Endothelial cell (in vitro differentiated cells): ENCODE measurements at places on chromosomes 5 and 9.

- no peak for DNase-seq
Observed at GRCh38 chr9:69822116-69822750, 1.6 kb downstream of the CFAP95 start.

DNA sequence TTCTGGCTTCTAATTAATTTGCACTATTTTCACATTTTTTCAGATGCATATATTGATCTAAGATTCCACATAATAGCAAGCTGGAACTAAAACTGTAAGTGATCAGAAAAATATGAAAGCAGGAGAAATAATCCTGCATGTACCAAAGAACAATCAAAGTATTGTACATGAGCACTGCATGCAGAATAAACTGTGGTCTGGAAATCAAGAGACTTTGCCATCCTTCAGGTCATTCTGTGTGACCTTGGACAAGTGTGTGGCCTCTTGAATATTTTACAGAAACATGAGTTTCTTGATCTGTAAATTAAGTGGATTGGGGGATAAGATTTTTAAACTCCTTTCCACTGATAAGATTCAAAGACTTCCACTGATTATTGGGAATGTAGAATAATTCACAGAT lies 99.2 kb upstream of the GNAQ start:
- no peak for DNase-seq

DNA sequence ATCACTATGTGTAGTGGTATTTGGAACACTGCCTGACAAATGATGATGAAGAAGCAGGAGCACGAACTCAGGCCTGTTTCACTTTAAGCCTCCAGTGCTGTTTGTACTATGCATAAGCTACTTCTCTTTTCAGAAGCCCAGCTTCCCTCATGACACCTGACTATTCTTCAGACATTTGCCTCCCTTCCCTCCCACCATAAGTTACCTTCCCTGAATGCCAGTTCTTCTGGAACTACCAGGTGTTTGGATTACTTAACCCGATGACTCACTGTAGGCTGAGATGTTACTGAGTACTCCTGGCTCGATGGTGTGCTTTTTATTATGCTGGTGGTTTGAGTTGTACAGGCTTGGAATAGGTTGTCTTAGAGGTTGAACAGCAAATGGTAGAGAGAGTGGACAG lies 180.0 kb downstream of the SPATA31D1 start:
- no peak for DNase-seq

- no peak for DNase-seq
Observed at GRCh38 chr5:100905259-100905914, 2.3 kb upstream of the ST8SIA4 start.

DNA sequence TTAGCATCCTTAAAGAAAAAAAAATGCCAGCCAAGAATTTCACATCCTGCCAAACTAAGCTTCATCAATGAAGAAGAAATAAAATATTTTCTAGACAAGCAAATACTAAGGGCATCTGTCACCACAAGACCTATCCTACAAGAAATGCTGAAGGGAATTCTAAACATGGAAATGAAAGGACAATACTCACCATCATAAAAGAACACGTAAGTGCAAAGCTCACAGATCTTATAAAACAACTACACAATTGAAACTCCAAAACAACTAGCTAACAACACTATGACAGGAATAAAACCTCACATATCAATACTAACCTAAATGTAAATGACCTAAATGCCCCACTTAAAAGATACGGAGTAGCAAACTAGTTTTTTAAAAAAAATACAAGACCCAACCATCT lies 71.4 kb downstream of the TTC39B start:
- no peak for DNase-seq

DNA sequence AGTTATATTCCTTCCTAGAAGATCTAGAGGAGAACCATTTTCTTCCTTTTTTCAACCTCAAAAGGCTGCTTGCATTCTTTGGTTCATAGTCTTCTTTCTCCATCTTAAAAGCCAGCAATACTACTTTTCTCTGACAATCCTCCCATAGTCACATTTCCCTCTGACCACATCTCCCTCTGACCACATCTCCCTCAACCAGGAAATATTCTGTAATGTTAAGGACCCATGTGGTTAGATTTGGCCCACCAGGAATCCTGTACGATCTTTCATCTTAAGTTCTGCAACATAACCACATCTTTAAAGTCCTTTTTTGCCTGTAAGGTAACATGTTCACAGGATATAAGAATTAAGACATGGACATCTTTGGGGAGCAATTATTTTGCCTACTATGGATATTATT lies 179.4 kb upstream of the SPEF2 start:
- DNase-seq: no peak

DNA sequence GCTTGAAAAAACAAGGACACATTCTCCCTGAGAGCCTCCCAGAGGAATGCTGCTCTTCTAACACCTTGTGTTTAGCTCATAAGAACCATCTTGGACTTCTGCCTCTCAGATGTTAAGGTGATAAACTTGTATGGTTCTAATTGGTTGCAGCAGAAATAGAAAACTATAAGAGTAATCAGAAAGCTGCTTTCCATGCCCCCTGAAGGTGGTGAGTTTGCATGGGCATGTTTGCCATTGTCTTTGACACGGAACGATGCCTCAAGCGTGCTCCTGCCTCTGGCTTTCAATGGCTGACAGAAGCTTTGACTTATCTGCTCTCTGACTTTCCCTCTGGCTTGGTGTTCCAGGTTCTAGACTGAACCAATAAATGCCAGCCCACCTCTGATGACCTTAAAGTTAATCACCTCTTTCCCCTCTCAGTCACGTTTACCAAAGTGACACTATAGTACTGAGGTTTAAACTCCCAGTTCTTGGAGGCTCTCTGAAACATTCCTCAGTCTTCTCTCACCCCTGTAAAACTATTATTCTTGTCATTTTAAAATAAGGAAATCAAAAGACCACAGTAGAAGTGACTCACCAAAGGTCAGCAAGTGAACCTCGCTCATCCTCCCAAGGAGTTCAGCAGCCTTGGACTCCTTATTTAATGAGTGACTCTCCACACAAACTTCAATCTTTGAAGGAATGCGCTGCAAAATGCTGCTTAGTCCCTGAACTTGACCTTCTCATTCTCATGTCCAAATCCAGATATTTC lies 103.6 kb downstream of the PIK3R1 start:
- no peak for DNase-seq

DNA sequence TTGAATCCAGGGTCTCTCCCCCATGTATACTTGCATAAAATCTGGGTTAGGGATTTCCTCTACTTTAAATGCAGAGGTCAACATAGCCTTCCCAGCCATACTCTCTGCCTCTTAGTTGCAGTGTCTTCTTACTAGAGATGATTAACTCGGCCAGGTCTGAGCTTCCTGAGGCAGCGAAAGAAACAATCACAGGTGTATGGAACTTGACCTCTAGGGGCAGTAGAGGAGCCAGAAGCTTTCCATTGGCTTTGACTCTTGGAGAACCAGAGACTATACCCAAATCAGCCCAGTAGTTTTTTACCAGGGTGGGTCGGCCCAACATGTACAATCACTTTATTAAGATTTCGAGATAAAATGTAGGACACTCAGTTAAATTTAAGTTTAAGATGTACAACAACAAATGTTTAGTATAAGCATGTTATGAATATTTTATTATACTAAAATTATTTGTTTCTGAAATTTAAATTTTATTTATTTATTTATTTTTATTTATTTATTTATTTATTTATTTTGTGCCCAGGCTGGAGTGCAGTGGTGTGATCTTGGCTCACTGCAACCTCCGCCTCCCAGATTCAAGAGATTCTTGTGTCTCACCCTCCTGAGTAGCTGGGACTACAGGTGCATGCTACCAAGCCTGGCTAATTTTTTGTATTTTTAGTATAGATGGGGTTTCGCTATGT lies 48.0 kb upstream of the DMRT3 start:
- peak; percentile 56 for DNase-seq

DNA sequence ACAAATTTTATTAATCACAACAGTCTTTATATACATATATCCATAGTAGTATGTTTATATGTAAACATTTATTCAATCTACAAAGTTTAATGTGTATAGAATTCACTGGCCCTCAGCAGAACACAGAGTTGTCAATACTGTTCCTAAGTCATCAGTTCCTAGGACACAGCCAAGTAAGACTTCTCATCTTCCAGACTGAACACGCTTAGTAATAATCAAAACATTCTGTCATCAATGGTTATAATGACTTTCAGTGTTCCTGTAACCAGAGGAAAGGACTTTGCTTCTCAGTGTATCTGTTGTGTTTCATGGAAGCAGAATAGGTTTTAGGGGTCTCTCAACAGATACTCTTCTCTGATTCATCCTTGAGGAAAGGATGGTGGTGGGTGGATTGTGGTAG lies 82.2 kb downstream of the SMIM23 start:
- no peak for DNase-seq

GRCh38 chr5:31193591-31194467 lies at the start of gene CDH6:
TSS of gene CDH6 (plus strand) at chr5:31193686. CDS start at chr5:31267474, 73,788 bp downstream.
- DNase-seq: peak; percentile 48

DNA sequence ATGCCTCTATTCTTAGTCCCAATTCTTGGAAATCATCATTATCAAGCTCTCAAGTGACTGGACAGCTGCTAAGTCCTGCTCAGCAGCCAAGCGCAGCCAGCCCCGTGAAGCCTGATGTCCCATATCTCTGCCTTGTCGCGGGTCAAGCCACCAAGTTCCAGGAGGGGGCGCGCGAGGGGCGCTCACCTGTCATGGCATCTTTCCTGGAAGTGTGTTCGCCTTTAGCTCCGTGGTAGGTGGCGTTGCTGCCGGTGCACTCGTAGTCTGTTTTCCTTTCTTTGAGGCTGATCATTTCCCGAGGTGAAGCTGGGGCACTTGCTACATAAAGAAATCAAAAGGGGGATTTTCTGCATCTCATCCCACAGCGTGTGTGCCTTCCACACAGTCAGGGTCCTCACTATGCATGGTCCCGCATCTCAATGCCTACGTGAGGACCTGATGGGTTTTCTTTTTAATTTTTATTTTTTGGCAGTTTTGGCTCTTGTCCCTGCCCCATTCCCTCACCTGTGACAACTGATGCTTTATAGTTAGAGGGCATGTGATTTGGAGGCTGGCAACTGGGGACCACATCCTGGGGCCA lies 227.0 kb upstream of the DAP start:
- DNase-seq: peak; percentile 87

DNA sequence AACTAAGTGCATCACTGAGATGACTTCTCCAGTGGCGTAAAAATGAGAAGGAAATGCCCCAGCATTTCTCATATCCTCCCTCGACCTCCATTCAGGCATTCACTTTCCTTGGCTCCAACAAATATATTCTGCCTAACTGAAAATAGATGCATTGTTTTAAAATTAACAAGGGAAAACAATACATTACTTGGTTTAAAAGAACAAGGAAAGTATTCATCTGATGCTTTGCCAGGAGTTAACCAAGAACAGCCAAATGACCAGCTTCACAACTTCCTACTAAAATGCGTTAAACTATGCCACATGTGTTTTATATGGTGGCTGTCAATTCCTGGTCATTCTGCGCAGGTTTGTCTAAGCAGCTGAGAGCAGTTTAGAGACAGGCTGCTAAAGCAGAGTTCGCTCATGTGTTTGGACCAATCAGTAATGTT lies 121.4 kb downstream of the GNAQ start:
- no peak for DNase-seq

DNA sequence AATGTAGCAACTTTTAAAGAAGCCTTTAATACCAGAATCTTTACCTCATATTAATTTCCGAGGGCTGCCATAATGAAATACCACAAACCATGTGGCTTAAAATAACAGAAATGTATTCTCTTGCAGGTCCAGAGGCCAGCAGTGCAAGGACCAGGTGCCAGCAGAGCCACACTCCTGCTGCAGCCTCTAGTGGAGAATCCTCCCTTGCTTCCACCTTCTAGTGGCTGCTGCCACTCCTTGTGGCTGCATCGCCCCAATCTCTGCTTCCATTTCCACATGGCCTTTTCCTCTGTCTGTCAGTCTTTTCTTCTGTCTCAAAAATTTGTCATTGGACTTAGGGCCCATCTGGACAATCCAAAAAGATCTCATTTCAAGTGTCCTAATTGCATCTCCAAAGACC lies 401.5 kb downstream of the EFNA5 start:
- DNase-seq: no peak

DNA sequence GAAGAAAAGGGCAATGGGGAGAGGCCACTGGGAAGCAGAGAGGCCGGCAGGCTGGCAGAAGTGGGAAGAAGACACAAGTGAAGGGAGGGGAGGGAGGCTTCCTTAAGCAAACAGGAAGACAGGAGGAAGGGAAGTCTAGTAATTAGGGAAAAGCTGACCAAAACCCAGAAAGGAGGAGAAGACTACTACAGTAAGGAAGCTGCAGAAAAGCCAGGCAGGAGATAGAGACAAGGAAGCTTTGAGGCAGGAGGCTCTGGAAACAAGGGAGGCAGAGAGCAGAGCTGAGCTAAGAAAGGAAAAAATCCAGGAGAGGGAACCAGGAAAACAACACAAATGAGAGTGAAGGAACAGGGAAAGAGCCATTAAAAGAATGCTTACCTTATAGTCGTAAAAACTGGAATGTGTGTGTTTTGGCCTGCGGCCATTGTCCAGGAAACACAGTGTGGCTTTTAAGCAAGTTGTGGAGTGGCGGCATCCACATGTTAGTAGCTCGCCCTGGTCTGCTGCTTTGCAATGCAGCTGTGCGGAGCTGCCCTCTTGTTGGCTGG lies 317.1 kb upstream of the CLINT1 start:
- DNase-seq: no peak

GRCh38 chr9:127537792-127538191 lies 74.3 kb upstream of the STXBP1 start:
- DNase-seq: no peak

- DNase-seq: no peak
Observed at GRCh38 chr5:138661991-138662434, 86.8 kb upstream of the HSPA9 start.

DNA sequence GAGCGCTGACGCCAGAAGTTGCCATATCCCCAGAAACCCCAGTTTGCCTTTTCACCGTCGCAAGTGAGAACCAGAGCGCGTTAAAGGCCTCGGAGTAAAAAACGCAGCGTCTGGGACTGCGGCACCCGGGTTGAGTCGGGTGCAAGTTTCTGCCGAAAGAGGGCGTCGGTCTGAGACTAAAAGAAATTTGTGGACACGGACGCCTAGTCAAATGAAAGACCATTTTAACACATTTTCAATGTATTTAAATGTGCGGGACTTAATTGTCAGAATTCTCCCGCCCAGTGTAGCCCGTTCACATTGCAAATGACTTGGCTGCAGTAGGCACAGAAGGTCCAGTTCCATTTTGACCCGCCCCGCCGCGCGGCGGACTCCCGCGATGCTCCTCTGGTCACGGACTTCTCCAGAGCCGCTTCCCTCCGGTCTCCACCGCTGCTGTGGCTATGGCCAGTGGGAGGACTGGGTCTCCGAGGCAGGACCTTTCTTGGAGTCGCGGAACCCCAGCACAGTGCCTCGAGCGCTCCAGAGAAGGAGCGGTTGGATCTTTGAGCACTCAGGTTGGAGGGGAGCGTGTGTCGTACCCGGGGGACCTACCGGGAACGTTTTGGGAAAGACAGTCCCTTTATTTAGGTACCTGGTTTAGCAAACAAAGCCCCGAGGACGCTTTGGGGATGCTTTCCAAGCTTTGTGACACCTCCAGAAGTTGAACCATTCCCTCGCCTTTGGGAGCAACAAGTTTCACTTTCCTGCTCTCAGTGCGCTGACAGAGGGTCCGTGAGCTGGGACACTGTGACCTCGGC lies 1.2 kb upstream of the NPR3 start:
- peak; percentile 74 for DNase-seq

DNA sequence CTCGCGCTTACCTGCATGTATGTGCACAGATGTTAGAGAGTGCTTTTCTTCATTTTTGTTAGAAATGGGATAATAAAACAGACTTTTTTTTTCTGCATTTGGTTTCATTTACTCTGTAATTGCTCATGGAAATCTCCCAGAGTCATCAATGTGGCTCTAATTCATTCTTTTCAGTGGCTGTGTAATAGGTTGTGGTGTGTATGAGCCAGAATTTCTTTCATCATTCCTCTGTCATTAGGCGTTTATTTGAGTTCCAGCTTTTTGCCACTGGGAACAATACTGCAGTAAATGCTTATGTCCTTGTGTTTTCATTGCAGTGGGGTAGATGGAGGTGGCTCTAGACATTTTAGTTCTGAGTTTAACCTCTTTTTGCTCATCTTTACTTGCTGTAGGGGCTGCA lies 118.9 kb downstream of the NXNL2 start:
- DNase-seq: no peak
